ENCODE measurements at places on chromosomes 4 and X. TPM values are rescaled to one million over a fixed set of nuclear protein-coding genes. Genes with fewer than 3 reads are reported as not detected.

FGFR3 gene
- 196 TPM for total RNA-seq

PNMA6F gene
- not detected for total RNA-seq

SPANXN3 gene
- not detected for total RNA-seq

TLR10 gene
- total RNA-seq, result 0.26 TPM

BEX2 gene
- 9.9 TPM for total RNA-seq

TRAPPC2 gene
- total RNA-seq, result 28.5 TPM

SOWAHD gene
- total RNA-seq, result not detected

- no peak overlapping the region for H3K27ac ChIP-seq
- no peaks in the 10 kb centered on the region for H3K4me1 ChIP-seq
- no peak for DNase-seq
- no peaks in the 10 kb centered on the region for H3K36me3 ChIP-seq
Observed at GRCh38 chrX:46218373-46218772, 326.8 kb downstream of the ZNF674 start.

- no peaks in the 10 kb centered on the region for H3K27me3 ChIP-seq
- H3K36me3 ChIP-seq, result no peaks in the 10 kb centered on the region
- peaks cover 21% of the 10 kb centered on the region for H3K4me1 ChIP-seq
Observed at GRCh38 chr4:94408549-94409374, 43.0 kb upstream of the PDLIM5 start.

- no peak for DNase-seq
- H3K36me3 ChIP-seq, result no peaks in the 10 kb centered on the region
- H3K27me3 ChIP-seq, result no peaks in the 10 kb centered on the region
- no peaks in the 10 kb centered on the region for H3K4me1 ChIP-seq
- no peak overlapping the region for H3K27ac ChIP-seq
Observed at GRCh38 chr4:161442921-161443320, 720.9 kb downstream of the FSTL5 start.

DNA sequence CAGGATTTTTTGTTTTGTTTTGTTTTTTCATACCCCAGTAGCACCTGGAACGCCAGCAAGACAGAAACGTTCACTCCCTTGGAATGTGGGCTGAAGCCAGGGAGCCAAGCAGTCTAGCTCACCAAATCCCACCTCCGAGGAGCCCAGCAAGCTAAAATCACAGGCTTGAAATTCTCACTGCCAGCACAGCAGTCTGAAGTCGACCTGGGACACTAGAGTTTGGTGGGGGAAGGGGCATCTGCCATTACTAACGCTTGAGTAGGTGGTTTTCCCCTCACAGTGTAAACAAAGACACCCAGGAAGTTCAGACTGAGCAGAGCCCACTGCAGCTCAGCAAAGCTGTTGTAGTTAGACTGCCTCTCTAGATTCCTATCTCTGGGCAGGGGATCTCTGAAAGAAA is 99.6 kb upstream of the FGF16 start:
- no peak for DNase-seq
- no peak overlapping the region for H3K4me3 ChIP-seq
- H3K4me1 ChIP-seq, result no peaks in the 10 kb centered on the region
- no peak overlapping the region for H3K27ac ChIP-seq
- no peaks in the 10 kb centered on the region for H3K36me3 ChIP-seq

DNA sequence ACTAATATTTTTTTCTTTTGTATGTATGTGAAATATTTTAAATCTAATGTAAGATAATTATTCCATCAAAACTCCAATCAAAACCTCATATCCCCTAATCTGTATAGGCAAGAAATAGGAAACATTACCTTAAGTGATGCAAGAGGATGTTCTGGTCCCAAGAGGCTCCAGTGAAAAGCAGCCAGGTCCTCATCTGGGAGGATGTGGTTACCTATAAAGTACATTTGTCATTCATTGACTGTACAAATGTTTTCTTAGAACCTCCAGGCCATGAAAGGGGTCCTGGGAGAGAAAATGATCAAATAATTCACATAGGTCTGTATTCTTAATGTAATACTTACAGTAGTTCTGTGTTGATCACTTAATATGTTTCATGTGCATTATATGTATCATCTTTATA is 25.5 kb downstream of the FAM120C start:
- no peaks in the 10 kb centered on the region for H3K36me3 ChIP-seq
- no peak overlapping the region for H3K27ac ChIP-seq
- H3K27me3 ChIP-seq, result no peaks in the 10 kb centered on the region
- no peak overlapping the region for H3K4me3 ChIP-seq

- no peaks in the 10 kb centered on the region for H3K4me1 ChIP-seq
- no peak overlapping the region for H3K4me3 ChIP-seq
- H3K27me3 ChIP-seq, result no peaks in the 10 kb centered on the region
- peaks cover 23% of the 10 kb centered on the region for H3K36me3 ChIP-seq
- no peak for DNase-seq
Observed at GRCh38 chr4:88728146-88728545, 30.5 kb upstream of the NAP1L5 start.

DNA sequence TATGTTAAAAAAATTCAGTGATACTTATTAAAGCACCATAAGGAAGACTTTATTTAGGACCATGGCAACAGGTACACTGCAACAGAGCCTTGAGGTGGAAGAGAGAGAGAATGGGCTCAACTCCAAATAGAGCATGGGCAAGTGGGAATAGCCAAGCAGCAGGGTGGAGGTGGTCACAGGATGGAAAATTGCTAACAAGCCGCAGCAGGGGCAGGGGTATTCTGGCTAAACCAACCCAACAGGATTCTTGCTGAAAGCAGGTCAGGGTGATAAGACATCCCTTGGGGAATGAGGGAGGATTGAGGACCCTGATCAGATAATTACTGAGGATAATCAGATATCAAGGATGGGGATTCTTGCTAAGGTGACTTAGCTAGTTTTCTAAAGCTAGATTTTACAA is 177.5 kb downstream of the ZIC3 start:
- H3K4me3 ChIP-seq, result no peak overlapping the region
- no peak for DNase-seq
- no peak overlapping the region for H3K27ac ChIP-seq

GRCh38 chrX:154004315-154004714 is 15.4 kb downstream of the IRAK1 start:
- no peak overlapping the region for H3K4me3 ChIP-seq
- no peak for DNase-seq
- H3K4me1 ChIP-seq, result peaks cover 3% of the 10 kb centered on the region
- H3K36me3 ChIP-seq, result no peaks in the 10 kb centered on the region
- no peak overlapping the region for H3K27ac ChIP-seq
